ENCODE measurements at places on chromosomes 16 and 17. TPM values are rescaled to one million over a fixed set of nuclear protein-coding genes. Genes with fewer than 3 reads are reported as not detected.

RNF43 gene
- 1.1 TPM for total RNA-seq

MYH2 gene
- not detected for total RNA-seq

DNA sequence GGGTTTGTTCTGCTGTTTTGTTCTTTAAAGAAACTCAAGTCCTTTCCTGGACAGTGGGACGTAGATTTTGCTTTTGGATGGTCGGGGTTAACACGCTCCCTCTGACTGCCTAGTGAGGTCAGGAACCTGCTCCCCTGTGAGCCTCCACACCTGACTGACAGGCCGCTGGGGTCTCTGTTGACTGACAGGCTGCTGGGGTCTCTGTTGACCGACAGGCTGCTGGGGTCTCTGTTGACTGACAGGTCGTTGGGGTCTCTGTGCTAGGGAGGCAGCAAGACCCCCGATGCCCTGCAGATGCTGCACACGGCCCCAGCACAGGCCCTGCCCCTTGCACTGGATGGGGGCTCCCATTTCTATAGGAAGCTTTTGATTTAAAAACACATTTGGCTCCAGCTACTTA is 33.5 kb downstream of the LMF1 start:
- no peaks in the 10 kb centered on the region for H3K4me1 ChIP-seq
- no peaks in the 10 kb centered on the region for H3K27me3 ChIP-seq
- H3K27ac ChIP-seq = no peak overlapping the region
- H3K4me3 ChIP-seq = no peak overlapping the region

BICDL2 gene
- not detected for total RNA-seq

GRCh38 chr16:11946433-11946832 is 4.6 kb upstream of the NPIPB2 start:
- H3K4me1 ChIP-seq = no peaks in the 10 kb centered on the region
- no peaks in the 10 kb centered on the region for H3K36me3 ChIP-seq
- no peak overlapping the region for H3K27ac ChIP-seq

SMURF2 gene
- total RNA-seq = 54.5 TPM

LIG3 gene
- total RNA-seq = 72.0 TPM

GRCh38 chr16:19136549-19137196 is 22.9 kb downstream of the ITPRIPL2 start:
- H3K4me1 ChIP-seq = no peaks in the 10 kb centered on the region
- H3K4me3 ChIP-seq = no peak overlapping the region
- DNase-seq = no peak
- H3K27ac ChIP-seq = no peak overlapping the region
- no peaks in the 10 kb centered on the region for H3K36me3 ChIP-seq

TMEM220 gene
- total RNA-seq = 2.2 TPM

DNA sequence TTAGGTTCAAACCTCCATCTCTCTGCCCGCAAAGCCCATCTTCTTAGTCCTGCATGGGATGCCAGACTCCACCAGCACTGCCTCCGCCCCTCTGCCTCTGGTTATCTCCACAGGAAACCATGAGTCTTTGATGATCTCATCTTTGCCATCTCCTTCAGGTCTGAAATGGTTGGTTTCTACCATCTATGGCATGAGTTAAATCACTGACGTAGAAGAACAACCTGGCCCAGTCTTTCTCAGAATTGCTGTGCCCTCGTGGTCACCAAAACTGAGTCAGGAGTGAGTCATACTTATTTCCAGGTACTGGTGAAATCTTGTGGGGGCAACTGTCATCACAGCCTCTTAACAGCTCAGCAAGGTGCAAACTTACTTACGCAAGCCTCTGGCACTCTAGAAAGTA is 468.7 kb upstream of the C16orf82 start:
- DNase-seq = peak; percentile 72
- peaks cover 31% of the 10 kb centered on the region for H3K4me1 ChIP-seq
- no peaks in the 10 kb centered on the region for H3K27me3 ChIP-seq
- peak overlapping the region; percentile 60 for H3K27ac ChIP-seq

FNDC8 gene
- not detected for total RNA-seq

GRCh38 chr17:20206068-20206467 is 196.9 kb downstream of the SPECC1 start:
- H3K4me3 ChIP-seq = no peak overlapping the region
- H3K27me3 ChIP-seq = no peaks in the 10 kb centered on the region
- DNase-seq = no peak
- no peak overlapping the region for H3K27ac ChIP-seq

CCDC47 gene
- total RNA-seq = 41.7 TPM

DNA sequence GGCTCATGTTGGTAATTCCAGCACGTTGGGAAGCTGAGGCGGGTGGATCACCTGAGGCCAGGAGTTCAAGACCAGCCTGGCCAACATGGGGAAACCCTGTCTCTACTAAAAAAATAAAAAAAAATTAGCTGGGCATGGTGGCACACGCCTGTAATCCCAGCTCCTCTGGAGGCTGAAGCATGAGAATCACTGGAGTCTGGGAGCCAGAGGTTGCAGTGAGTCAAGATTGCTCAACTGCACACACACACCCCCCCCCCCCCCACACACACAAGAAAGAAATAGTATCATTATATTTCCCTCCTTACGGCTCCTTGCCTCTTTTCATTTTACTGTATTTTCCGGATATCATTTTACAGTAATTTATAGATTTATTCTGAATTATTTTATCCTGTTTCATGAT is 963.1 kb upstream of the GOT2 start:
- H3K27ac ChIP-seq = no peak overlapping the region
- no peaks in the 10 kb centered on the region for H3K27me3 ChIP-seq
- H3K4me3 ChIP-seq = no peak overlapping the region
- DNase-seq = no peak

PDIA2 gene
- total RNA-seq = not detected

DRC3 gene
- total RNA-seq = 0.26 TPM

TPSD1 gene
- 3.2 TPM for total RNA-seq

DPEP3 gene
- 1.00 TPM for total RNA-seq

- H3K27ac ChIP-seq = no peak overlapping the region
- H3K4me3 ChIP-seq = no peak overlapping the region
- DNase-seq = no peak
- peaks cover 24% of the 10 kb centered on the region for H3K4me1 ChIP-seq
- no peaks in the 10 kb centered on the region for H3K36me3 ChIP-seq
- H3K27me3 ChIP-seq = no peaks in the 10 kb centered on the region
Observed at GRCh38 chr17:35184274-35184673, 9.9 kb downstream of the SLC35G3 start.

GRCh38 chr17:29344201-29344856 is 45.8 kb upstream of the TAOK1 start:
- H3K27ac ChIP-seq = no peak overlapping the region
- H3K4me1 ChIP-seq = no peaks in the 10 kb centered on the region
- no peaks in the 10 kb centered on the region for H3K36me3 ChIP-seq

GRCh38 chr16:14449790-14450480 is 180.1 kb downstream of the PARN start:
- no peak overlapping the region for H3K27ac ChIP-seq
- H3K4me1 ChIP-seq = no peaks in the 10 kb centered on the region
- no peak for DNase-seq
- no peak overlapping the region for H3K4me3 ChIP-seq
- peaks cover 3% of the 10 kb centered on the region for H3K36me3 ChIP-seq

HOXB6 gene
- total RNA-seq = not detected

- H3K4me1 ChIP-seq = no peaks in the 10 kb centered on the region
- DNase-seq = no peak
- H3K4me3 ChIP-seq = no peak overlapping the region
- H3K27ac ChIP-seq = no peak overlapping the region
Observed at GRCh38 chr17:65797809-65798208, 236.4 kb upstream of the AXIN2 start.

Measured in natural killer cell (primary cell).